ENCODE measurements at places on chromosomes 2 and 18.
A peak's percentile ranks its signal among the peaks of the same experiment; 100 is the strongest.

DNA sequence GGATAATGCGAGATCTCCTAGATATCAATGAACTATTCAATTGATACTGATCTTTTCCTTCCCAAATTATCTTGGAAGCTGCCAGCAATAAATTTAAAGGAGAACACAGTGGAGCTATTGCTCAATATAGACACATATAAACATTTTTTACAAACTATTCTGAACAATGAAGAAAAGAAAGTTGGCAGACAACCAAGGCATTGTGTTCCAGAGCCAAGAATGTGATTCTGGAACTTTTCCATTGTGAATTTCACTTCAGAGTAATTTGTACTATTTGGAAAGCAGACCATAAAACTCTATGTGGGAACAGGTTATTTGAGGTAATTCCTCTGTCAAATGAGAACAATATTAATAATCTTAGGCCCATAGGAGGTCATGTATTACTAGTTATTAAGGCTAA is 588.2 kb downstream of the IRS1 start:
- ATAC-seq = no peak

DNA sequence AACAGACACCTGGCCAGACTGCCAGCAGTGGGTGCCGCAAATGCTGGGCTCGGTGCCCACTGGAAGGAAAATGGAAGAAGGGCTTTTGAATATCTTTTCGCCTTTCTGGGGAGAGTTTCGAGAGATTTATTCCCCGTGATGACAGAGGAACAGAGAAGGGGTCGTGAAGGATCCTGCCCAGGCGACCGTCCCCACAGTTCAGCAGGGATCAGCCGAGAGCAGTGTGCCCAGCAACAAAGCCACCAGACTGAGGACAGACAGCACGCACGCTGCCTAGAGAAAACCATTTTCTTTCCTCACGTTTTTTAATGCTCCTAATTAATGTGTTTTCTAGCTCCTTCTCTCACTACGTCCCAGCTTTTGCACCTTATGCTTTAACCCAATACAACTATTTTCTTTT is 47.7 kb downstream of the XRCC5 start:
- no peak for ATAC-seq

DNA sequence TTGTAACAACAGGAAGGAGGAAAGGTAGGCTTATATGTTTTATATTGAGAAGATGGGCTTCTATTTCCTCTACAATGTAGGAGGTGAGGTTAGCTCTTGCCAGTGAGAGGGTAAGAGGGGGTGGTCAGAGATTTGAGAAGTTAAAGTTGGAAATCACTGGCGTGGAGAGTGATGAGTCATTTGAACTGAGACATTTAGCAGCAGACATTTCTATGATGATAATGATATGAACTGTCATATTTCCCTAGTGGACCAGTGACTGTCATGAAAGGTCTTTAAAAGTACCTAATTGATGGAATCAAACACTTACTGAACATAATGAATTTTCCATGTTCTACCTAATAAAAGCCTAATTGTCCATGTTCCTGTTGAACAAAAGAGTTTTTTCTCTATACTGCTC is 126.1 kb downstream of the FAM161A start:
- no peak for ATAC-seq

- ATAC-seq = no peak
Observed at GRCh38 chr2:150752229-150752628, 264.8 kb upstream of the RND3 start.

DNA sequence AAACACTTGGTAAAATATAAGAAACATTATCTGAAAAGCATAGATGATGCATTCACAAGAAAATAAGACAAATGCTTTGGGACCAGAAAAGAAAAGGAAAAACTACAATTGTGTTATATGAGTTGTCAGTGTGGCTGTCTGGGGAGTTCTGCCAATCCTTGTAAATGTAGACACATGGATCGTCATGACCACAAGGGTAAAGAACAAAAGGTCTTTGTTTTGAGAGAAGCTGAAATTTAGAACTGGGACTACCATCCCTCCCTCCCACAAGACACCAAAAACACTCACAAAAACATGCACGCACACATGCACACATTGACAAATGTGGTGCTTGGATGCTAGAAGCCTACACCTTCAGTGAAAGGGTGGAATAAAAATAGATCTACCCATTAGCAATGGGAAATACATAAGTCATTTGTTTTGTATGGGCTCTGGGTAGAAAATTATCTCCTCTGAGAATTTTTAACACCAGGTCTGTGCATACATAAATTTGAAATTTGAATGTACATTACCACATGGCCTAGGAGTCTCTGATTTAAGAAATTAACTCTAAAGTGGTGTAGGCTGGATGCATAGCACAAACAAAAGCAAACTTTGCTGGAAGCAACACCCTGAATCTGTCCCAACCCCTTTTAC is 266.2 kb upstream of the SLC39A10 start:
- ATAC-seq = no peak

GRCh38 chr2:95387358-95387757 is 15.2 kb upstream of the FAHD2A start:
- ATAC-seq = no peak

DNA sequence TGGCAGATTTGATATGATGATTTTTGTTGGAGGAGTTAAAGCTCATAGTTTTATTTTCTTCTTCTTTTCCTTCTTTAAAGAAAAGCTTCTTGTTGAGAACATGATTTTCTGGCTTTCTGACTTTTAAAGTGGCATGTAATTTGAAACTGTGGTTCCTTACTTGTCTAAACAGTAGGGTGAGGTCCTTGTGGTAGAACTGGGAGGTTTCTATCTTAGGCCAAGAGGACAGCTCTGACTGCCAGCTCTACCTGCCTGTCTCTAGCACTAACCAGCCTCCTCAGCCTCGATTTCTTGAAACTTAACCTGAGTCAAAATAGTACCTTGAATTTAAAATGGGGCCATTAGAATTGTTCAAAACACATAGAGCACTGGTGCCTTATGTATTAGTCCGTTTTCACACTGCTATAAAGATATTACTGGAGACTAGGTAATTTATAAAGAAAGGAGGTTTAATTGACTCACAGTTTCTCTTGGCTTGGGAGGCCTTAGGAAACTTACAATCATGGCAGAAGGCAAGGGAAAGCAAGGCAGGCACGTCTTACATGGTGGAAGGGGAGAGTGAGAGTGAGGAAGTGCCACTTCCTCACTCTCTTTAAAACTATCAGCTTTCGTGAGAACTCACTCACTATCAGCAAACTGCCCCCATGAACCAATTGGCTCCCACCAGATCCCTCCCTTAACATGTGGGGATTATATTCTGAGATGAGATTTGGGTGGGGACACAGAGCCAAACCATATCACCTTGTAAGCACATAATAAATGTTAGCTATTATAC is 119.0 kb downstream of the CERS6 start:
- ATAC-seq = no peak

DNA sequence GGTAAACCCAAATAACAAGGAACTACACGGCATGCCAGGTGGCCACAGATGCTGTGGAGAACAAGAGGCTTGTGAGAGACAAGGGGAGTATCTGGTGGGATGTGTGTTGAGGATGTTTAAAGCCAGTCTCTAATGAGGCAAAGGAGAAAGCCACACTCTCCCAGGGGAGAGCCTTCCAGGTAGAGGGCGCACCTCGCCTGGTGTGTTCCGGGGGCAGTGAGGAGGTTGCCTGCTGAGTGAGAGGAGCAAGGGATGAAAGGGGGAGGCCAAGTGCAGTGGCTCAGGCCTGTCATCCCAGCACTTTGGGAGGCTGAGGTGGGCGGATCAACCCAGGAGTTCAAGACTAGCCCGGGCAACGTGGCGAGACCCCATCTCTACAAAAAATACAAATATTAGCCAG is 16.2 kb downstream of the SAG start:
- no peak for ATAC-seq

GRCh38 chr2:224036731-224037361 is 2.2 kb downstream of the SERPINE2 start:
- ATAC-seq = no peak

DNA sequence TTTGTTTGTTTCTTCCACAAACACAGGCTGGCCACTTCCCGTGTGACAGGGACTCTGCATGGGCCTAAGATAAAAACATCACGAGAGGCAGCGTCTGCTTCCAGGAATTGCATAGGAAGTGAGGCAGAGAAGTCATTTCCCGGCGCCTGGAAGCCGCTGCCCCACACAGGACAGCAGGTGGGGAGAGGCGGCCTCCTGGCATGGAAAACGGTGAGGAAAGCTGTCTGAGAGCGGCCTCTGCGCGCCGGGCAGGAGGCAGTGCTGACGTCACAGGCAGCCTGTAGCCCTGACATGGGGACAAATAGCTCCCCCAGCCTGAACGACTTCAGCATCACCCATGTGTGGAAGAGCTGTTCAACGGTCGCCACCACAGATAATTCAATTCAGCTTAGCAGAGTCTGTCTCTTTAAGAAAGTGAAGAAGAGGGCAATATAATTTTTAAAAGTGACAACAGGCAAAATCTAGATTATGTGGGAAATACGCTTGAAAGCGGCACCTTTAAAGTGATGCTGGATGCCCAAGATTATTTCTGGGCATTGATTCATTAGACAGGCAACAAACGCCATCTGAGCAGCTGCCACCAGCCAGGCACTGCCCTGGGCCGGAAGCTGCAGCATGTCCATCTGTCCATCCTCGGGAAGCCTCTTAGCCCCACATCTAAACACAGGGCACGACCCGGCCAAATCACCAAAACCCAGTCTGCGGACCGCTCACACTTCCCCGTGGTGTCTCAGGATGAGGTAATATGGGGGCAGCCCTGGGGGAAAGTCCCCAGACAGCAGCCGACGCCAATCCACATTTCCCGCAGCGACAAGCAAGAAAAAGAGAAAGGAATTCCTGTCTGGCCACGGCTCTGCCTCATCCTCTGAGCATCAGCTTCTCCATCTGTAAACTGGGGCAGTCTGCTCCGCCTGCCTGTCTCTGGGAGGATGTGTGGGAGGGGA is 138.9 kb downstream of the PXDN start:
- peak; percentile 45 for ATAC-seq

DNA sequence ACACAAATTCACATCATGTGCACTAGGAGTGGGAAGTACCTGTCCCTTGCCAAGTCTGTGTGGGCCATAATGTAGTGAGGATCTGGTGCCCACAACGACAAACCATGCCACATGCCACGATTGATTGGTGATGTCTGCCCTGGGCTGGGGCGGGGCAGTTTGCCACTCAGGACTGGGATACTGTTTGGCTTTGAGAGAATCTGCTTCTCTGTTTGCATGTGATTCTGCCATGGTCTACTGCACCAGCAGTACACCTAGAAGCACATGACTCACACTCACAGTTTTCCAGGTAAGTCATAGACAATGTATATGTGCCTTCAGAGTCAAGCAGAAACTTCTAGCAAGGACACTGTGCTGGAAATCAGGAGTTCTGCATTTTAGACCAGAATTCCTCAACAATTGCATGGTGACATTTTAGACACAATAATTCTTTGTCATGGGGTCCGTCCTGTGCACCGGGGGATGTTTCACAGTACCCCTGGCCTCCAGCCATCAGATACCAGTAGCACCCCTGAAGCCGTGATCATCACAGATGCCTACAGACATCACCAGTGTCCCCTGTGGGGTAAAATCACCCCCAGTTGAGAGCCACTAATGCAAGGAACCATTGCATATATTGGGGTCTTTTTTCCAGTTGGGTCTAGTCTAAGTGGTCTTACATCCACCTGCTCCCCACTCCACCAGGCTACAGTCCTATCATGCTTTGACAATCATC is 278.3 kb downstream of the EIPR1 start:
- no peak for ATAC-seq

DNA sequence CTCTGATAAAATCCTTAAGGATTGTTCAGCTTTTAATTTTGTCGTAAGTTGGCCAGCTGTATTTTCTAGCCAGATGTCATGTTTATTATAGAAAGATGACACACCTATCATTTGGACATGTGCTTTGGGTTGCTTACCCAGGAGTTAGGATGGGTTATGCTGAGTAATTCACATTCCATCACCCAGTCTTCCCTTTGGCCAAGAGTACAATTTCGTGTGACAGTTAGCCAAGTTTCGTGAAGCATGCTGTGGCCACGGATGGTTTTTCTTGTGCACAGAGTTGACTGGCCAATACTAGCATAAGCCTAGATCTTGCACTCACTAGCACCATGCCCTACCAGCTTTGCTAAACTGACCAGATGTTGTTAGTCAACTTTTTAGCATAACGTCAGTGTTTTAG is 5.8 kb downstream of the MAPRE3 start:
- ATAC-seq = no peak

GRCh38 chr2:206075113-206075512 is 10.9 kb downstream of the INO80D start:
- no peak for ATAC-seq

DNA sequence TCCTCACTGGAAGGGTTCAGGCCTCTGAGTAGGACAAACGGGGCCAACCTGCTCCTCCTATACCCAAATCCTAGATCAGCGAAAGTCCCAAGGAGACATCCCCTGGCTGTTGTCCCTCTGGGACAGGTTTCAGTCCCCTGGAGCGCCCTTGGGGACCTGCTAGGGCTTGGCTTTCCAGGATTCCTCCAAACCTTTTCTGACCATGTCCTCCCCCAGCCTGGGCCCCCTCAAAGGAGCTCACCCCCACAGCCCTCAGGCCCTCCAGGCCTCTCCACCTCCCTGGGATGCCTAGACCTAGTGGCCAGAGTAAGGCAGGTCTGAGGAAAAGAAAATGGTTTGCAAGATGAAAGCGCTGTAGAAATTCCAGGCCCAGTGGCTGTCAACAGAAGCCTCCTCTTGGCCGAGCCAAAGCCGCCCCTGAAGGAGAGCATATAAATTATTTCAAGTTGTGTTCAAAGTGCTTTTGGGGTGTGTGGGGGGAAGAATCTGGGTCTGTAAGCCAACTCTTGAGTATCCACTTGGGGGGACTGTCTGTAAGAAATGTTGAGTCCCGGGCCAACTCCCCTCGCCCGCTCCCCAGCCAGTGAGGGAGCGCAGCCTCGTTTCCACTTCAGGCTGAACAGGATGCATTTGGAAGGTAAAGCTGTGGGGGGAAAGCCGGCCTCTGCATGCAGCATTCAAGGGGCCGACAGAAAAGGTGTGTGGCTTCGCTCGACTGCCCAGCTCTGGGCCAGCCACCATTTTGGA is 158.6 kb downstream of the DYSF start:
- no peak for ATAC-seq

- no peak for ATAC-seq
Observed at GRCh38 chr2:134711692-134712091, 7.1 kb downstream of the TMEM163 start.

- no peak for ATAC-seq
Observed at GRCh38 chr18:13893418-13893760, 21.9 kb downstream of the MC2R start.

GRCh38 chr2:46984642-46985476 is 69.3 kb upstream of the MCFD2 start:
- ATAC-seq = peak; percentile 89

DNA sequence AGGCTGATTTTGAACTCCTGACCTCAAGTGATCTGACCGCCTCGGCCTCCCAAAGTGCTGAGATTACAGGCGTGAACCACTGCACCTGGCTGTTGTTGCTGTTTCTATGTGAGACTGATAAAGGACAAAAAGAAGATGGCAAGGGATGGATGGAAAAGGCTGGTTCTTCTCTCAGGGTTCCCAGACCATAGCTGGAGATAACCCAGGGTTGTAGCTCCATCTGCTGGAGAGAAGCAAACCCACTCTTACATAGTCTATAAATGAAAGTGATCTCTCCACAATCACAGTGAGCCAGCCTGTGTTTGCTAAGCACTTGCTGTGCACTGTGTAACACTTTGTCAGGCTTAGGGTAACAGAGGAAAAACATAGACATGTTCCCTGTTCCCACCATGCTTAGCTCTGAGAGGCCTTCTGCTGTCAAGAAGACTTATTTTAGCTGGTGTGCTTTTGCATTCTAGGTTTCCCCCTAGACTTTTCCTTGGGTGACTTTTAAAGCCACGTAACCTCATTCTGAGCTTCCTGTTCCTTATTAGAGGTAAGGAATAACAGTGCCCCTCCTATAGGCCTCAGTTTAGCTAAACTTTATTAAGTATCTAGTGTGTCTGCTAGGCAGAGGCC is 49.7 kb downstream of the LIMS1 start:
- peak; percentile 87 for ATAC-seq

GRCh38 chr2:227455200-227455599 is 16.8 kb upstream of the AGFG1 start:
- ATAC-seq = no peak
